Right renal cortex interstitium (tissue), 3 donors: ENCODE measurements at places on chromosomes 11 and 22. TPM values are rescaled to one million over a fixed set of nuclear protein-coding genes. Genes with fewer than 3 reads are reported as not detected.

DNA sequence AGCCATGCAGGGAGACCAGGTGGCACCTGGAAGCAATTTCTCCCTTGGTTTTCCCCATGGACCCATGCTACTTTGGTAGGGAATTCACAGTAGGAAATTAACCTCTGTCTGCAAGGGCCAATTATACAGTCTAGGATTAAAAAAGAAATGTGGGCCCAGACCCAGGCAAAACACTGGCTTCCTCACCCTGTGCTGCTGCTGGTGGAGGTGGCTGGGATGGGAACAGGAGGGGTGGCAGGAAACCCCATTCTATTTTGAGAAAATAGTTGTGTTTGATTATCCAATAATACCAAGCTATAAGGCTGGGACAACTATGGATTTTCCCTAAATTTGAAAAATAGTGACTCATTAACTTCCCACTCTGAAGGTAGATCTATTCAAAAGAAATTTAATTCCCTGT, 417.0 kb upstream of the NARS2 start:
- DNase-seq = no peak

DNA sequence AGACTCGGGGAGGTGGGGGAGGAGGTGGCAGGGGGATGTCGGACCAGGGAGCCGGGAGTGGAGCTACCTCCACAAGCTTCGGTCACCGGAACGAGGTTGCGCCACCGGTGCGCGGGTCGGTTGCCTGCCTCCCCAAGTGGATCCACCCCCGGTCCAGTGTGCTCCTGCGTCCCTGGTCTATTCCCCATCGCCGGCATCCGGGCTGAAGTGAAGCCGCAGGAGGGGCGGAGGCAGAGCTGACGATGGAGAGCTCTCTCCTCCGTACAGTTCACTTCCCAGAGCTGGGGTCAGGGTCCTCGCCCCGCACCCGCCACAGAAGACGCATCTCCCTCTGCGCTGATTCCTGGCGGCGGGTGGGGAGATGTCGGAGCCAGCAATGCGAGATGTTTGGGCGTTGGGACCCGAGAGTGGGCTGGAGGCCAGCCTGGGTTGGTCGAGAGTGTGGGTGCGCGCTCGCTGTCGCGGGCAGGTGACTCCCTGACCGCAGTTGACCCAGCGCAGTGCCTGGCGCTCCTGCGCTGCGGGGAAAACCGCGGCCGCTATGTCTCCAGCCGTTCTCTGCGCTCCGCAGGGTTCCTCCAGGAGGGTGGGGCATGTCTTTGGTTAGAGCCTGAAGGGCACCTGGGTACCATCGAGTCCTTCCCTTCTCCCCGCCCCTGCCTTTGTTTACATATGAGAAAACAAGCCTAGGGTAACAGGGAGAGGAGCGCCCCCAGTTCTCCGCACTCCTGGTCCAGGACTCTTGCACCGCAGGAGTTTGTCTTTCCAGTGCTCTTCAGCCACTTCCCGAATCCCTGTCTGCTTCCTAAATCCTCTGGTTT, 1.7 kb downstream of the C11orf96 start:
- no peak for DNase-seq

DNA sequence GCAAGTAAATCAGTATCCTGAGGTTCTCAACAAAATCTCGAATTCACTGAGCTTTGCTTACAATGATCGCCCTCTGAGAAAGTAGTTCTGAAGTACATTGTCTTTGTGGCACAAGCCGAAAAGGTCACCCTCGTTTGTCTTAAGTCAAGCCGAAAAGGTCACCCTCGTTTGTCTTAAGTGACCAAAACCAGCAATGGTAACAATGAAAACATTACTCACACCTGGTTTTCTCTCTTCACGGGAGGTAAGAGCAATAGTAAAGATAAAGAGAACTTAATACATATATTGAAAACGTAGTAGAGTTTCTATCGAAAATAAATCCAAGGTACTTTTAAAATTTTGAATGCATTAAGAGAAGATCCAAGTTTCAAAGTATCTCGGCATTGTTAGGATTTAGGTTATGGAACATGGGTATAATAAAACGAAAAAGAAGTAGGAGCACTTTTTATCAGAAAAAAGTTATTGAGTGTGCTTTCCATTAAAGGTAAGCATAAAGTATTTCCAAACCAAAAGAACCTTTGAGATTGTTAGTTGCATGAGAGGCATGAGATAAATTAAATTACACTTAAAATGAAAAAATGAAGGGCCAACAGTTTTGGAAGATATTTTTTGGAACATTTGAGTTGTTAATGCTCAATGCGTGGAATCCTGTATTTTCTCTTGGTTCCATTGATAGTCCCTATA, 1.2 kb downstream of the BARX2 start:
- no peak for DNase-seq

GRCh38 chr11:72859126-72859525, 44.9 kb downstream of the ATG16L2 start:
- DNase-seq = no peak

- no peak for DNase-seq
These were observed 202.8 kb upstream of the BDNF start for GRCh38 chr11:27902981-27903624.

GRCh38 chr11:13051257-13051656, 42.1 kb downstream of the RASSF10 start:
- no peak for DNase-seq

GRCh38 chr22:35537232-35537631, 3.4 kb upstream of the RASD2 start:
- DNase-seq = no peak

DNA sequence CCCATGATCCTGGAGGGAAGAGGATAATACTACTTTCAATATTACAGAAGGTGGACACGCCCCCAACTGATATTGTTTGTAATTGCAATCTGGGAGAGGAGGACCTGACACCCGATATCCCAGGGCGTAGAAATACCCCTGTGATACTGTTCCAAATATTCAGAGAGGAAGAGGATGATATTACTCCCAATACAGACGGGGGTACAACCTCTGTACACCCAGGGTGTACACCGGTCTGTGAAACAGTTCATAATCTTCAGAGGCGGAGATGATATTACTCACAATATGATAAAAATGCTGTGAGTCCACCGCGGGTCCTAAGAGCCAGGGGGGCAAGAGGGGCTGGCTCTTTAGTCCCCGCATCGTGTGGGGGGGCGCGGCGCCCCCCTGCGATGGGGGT, 57.2 kb upstream of the ALDH3B2 start:
- no peak for DNase-seq

GRCh38 chr11:42025121-42025803, 565.8 kb upstream of the LRRC4C start:
- no peak for DNase-seq

DNA sequence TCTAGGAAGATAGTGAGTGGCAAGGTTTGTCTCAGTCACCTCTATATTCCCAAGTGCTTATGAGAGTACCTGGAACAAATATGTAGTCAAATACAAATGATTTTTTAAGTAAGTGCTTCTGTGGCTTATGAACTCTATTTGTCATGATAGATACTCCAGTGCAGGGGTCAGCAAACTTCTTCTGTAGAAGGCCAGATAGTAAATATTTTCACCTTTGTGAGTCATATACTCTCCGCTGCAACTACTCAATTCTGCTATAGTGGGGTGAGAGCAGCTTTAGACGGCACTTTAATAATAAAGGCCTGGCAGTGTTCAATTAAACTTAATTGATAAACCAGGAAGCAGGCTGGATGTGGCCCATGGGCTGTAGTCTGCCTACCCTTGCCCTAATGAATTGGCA, 12.4 kb upstream of the CCDC34 start:
- no peak for DNase-seq

GRCh38 chr11:72075109-72075508, 5.2 kb downstream of the NUMA1 start:
- DNase-seq = no peak

DNA sequence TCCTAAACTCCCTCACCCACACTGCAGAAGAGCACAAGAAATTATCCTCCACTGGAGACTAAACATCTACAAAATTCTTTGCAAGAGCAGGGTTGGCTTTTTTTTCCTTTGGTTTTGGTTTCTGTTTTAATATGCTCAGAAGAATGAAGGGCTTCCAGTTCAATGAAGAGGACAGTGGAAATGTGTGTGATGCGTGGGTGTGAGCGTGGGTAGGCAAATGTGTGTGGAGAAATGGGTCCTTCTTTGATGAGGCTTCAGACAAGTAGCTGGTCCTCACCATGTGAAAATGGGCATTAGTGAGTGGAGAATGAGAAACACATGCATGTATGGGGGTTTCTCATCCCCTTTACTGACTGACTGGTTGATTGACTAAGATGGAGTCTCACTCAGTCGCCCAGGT, 263.3 kb upstream of the SYN3 start:
- DNase-seq = no peak

- no peak for DNase-seq
These were observed 9.6 kb upstream of the UCP3 start for GRCh38 chr11:74018331-74019005.

GRCh38 chr22:37514526-37515051, 4.6 kb downstream of the CARD10 start:
- DNase-seq = no peak

DNA sequence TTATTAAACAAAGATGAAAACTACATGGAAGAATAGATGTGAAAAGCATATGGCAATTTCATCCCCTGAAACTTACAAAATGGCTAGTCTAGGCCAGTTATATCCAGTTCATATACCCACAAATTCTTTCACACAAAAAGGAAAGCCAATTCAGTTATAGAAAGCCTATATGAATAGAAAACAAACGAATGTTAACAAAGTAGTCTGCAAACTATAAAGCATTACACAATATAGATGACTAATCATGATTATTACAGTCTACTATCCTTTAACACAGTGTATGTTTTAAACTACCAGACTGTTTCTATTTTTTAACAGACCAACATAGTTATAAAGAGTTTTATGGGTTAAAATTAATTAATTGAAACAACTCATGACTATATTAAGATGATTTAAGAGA, 12.1 kb downstream of the DCUN1D5 start:
- no peak for DNase-seq

- no peak for DNase-seq
These were observed 2.2 kb upstream of the TUT1 start for GRCh38 chr11:62593434-62594044.

DNA sequence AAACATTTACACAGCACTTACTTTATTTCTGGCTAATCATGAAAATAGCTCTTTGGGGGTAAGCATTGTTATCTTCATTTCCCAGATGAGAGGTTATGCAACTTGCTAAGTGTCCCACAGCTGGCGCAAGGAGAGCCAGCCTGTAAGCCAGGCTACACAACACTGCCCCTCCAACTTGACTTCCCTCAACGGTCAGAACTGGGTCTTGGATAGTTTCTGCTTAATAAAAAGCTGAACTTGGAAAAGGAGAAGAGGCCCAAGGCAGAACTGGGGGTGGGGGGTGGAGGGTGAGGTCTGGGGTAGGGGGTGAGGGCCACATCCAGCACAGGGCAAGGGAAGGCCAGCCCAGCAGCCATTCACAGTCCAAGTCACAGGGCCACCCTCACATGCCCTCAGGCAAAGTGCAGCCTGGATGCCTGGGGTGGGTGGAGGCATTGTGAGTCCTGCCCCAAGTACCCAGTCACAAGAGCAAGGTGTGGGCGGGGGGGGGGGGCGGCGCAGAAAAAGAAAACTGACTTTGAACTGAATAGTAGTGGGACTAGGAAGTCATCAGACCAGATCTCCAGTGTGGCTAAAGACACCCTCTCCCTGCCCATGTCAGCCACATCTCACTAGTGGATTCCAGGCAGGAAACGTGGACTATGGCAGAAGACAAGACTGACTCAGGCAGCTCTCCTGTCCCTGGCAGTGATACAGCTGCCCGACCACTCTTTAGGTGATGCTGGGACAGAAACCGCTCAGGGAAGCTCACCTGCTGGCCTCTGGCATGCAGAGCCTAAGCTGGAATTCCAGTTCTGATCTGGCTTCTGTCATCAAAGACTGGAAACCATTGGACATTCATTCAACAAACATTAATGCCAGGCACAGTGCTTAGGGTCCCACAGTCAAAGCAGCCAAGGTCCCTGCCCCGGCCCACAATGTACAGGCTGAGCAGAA, 52.4 kb downstream of the PACSIN2 start:
- no peak for DNase-seq

GRCh38 chr11:73949246-73949645, 1.6 kb upstream of the DNAJB13 start:
- no peak for DNase-seq

DNA sequence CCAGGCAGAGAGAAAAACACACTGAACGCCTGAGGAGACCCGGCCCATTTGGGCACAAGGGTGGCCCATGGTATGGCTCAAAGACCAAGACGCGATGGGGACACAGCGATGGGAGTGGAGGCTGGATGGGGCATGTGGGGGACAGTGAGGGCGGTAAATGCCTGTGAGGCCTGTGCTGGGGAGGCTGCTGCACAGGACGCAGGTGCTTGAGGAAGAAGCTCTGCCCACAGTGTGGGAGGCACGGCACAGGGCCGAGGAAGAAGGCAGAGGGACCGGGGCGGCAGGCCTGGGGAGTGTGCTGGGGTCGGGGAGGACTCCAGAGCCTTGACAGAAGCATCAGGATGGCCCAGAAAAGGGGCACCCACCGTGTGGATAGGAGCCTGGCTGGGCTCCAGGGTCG, 75.9 kb upstream of the WNT11 start:
- DNase-seq = no peak

GRCh38 chr11:36023922-36024321, 80.1 kb downstream of the LDLRAD3 start:
- no peak for DNase-seq

DNA sequence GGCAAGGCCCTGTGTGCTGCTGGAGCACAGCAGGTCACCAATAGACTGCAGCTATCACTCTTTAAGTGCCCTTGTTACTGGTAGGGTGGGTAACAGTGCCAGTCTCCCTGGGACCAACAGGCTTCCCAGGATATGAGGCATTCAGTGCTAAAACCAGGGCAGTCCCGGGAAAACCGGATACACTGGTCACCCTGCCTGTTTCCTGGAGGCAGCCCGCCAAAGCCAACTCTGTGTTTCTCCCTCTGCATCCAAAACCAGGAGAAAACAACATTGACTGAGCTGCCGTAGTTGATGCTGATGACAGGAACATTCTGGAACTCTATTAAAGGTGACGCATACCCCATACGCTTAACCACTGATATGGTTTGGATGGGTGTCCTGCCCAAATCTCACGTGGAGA, 149.1 kb downstream of the SHANK2 start:
- DNase-seq = no peak

SCGB1C1 gene
- polyA plus RNA-seq = 1.3 TPM

P2RY6 gene
- polyA plus RNA-seq = 1.1 TPM

FAM180B gene
- 0.19 TPM for polyA plus RNA-seq

RTN4R gene
- polyA plus RNA-seq = 3.8 TPM

ALDH3B1 gene
- 2.2 TPM for polyA plus RNA-seq

PGA4 gene
- polyA plus RNA-seq = 0.62 TPM

TMEM191B gene
- not detected for polyA plus RNA-seq

TBX10 gene
- not detected for polyA plus RNA-seq
